ENCODE measurements at places on chromosomes 11 and 22. TPM values are rescaled to one million over a fixed set of nuclear protein-coding genes. Genes with fewer than 3 reads are reported as not detected.

The CECR2 gene
- 1.2 TPM for total RNA-seq

The DNAJB7 gene
- total RNA-seq: not detected

The HEPN1 gene
- 0.11 TPM for total RNA-seq

The TH gene
- not detected for total RNA-seq

GRCh38 chr11:35626501-35626900, 8.2 kb downstream of the FJX1 start:
- no peak for DNase-seq

GRCh38 chr11:56841210-56841810, 92.8 kb upstream of the OR9G4 start:
- DNase-seq: peak; percentile 22

- no peak for DNase-seq
These were observed 1.6 kb upstream of the TMEM109 start for GRCh38 chr11:60912223-60912850.

- no peak for DNase-seq
These were observed 12.4 kb downstream of the TENM4 start for GRCh38 chr11:79428406-79428805.

- no peak for DNase-seq
These were observed 21.9 kb upstream of the SORL1-AS1 start for GRCh38 chr11:121474680-121475079.

- DNase-seq: no peak
These were observed 41.1 kb downstream of the TNRC6B start for GRCh38 chr22:40218723-40219294.

DNA sequence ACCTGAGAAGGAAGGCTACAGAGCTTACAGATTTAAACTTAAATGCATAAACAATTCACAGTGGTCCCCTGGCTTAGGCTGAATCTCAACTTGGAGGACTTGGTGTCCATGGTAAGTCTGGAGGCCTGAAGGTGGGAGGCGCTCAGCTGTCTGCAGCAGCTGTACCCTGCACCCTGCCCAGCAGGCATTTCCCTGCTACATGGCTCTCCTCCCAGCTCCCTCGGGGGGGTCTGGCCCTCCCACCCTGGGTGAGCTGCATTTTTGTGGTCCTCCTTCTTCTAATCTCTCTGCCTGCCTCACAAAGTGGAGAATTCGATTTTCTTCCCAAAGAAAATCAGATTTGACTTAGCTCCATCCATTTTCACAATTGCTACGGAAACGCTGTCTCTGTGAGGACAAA, 273.2 kb downstream of the KIRREL3 start:
- no peak for DNase-seq

DNA sequence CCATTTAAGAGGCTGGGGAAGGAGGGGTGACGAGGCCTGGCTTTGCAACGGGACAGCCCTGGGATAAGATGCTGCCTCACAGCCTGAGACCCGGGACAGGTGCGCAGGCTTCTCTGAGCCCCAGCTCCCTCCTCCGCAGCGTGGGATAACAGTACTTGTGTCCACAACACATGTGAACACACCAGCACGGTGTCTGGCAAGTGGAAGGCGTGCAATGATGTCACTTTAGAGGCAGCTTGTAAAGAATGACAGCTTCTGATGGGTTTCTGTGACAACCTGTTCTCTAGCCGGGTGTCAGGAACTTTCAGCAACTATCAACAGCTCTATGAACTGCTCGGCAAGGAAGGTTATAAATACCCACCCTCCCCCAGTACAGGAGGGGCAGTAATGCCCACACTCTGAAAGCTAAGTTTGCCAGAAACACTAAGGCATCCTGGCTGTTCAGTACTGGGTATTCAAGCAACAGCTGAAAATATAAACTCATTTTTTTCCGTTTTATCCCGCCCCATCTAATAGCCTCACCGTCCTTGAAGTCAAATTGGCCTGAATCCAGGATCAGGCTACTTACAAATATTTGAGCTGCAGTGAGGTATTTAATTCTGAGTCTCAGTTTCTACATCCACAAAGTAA, 59.7 kb downstream of the MYH9 start:
- no peak for DNase-seq

All from pulmonary artery endothelial cell (primary cell).